ENCODE measurements at places on chromosomes 7 and 10.

- DNase-seq, result no peak
Measured at GRCh38 chr10:12971001-12971788, 30.3 kb downstream of the CCDC3 start.

GRCh38 chr7:132381742-132382472 lies 194.4 kb downstream of the PLXNA4 start:
- DNase-seq, result no peak

DNA sequence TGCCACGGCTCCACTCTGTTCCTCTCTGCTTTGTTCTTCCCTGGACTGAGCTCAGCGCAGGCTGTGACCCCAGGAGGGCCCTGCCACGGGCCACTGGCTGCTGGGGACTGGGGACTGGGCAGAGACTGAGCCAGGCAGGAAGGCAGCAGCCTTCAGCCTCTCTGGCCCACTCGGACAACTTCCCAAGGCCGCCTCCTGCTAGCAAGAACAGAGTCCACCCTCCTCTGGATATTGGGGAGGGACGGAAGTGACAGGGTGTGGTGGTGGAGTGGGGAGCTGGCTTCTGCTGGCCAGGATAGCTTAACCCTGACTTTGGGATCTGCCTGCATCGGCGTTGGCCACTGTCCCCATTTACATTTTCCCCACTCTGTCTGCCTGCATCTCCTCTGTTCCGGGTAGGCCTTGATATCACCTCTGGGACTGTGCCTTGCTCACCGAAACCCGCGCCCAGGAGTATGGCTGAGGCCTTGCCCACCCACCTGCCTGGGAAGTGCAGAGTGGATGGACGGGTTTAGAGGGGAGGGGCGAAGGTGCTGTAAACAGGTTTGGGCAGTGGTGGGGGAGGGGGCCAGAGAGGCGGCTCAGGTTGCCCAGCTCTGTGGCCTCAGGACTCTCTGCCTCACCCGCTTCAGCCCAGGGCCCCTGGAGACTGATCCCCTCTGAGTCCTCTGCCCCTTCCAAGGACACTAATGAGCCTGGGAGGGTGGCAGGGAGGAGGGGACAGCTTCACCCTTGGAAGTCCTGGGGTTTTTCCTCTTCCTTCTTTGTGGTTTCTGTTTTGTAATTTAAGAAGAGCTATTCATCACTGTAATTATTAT lies 1.2 kb downstream of the CLDN4 start:
- DNase-seq, result peak; percentile 90

DNA sequence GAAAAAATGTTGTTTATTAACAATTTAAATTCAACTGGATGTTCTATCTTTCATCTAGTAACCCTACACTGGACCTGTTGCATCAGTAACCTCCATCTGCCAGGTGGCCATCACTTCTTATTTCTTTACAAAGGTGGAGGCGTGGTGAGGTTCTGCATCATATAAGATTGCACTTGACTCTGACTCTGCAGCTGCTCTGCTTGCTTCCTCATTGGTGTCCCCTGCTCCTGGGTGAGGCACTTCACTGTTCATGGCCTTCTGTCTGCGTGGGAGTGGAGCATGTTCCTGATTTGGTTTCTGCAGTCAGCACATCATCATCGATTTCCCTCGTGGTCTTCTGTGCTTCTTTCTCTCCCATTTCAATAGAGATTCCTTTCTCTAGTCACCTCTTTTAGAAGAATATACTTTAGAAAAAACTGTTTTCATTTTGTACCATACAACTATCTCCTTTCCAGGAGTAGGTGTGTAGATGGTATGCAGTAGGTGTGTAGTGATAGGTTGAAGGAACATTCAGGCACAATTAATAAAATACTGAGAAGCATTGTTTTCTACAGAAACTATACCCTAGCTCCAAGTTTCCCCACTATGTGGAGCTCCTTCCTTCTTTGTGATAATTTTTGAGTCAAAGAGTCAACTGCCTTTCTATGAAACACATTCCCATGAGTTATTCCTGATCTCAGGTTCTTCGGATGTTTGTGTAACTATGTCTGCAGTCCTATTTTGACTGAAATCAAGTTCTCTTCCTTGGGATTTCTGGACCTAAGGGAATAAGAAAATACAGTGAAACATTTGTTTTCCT lies 231.7 kb upstream of the CNTNAP2 start:
- DNase-seq, result no peak

DNA sequence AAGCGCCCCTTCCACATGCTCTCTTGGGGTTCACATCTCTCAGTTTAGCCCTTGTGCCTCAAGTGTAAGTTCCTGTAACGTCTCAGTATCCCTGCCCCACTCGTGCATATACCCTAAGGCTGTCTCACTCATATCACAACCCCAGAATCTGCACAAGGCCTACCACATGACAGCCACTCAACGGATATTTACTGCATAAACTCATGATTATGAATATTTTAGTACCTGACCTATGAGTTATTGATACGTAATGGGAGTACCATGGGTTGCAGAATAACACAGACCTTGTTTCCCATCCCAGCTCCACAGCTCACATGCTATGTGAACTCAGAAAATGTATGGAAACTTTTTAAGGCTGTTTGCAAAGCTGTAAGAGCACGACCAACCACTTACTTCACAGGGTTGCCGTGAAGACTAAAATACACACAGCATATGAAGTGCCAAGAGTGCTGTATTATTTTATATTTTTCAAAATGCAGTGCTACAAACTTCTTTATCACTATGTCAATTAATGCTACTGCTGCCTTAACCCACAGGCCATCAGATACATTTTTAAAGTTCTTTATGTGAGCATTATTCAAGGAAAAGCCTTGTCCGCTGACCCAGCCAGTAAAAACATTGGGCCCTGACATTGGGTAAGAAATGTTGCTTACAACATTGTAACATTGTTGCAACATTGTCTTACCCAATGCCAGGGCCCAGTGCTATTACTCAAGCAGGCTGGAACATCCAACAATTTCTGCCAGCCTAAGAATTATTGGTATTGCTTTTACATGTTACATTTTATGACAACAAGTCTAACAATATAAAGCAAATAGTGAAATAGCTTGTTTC lies 97.2 kb downstream of the JAZF1 start:
- no peak for DNase-seq

GRCh38 chr10:93718937-93719725 lies 16.7 kb upstream of the FRA10AC1 start:
- DNase-seq, result no peak

DNA sequence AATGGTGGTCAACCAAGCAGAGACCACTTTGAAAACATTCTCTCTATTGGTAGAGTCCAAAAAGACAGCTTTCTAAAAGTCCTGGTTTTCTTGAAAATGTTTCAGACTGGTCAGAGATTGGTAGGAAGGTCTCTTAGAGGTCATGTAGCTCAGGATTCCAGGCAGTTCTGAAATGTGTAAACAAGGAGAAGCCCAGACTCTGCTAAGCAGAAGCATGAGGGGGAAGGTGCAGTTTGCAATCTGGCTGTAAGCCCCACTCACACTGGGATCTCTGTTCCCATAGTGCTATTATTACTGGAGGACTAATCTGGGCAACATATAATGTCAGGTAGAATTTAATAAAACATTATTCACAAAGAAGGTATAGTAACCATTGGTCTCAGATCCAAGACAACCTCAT lies 101.1 kb downstream of the MAGI2 start:
- DNase-seq, result no peak

DNA sequence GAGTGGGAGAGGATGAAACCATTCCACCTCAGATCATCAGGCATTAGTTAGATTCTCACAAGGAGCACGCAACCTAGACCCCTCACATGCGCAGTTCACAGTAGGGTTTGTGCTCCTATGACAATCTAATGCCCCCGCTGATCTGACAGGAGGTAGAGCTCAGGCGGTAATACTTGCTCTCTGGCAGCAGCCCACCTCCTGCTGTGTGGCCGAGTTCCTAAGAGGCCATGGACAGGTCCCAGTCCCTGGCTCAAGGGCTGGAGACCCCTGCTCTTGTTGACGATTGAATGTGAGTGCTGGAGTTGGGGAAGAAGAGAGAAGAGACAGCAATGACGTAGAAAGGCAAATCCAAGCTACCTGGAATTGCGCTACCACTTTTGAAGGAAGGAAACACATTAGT lies 267.2 kb downstream of the TFEC start:
- DNase-seq, result no peak

DNA sequence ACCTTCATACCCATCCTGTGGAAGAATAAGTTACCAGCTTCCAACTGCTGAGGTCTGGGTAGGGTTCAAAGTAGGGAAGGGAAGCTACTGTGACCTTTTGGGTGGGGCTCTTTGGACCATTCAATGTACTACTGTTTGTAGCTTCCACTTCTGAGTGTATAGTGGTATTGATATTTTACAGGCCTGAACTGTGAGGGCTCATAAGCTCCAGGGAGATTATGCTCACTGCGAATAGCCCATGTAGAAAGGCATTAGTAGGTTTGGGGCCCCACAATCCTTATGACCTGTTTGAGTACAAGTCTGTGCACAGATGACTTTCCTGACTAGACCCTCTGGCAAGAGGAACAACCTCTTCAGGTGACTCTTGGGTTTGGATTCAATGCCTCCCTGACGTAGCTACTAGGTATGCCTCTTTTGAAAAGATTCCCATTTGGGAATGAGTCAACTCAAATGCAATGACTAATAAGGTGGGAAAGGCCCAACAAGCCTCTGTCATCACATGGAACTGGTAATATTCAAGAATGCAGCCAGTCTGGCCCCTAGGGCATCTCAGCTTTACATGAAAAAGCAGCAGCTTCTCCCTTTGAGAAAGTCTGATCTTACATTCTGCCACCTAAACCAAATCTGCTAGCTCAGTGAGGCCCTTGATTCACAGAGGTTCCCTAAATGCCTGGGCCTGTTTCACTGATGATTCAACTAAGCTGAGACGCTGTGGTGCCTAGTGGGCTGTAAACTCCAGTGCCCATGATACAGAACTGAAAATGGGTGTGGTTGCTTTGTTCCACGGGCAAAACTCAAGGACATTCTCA lies 79.8 kb downstream of the ABI1 start:
- no peak for DNase-seq

- DNase-seq, result peak; percentile 13
Measured at GRCh38 chr7:35792472-35792871, 8.4 kb upstream of the SEPTIN7 start.

- no peak for DNase-seq
Measured at GRCh38 chr7:66638309-66639099, 9.8 kb downstream of the KCTD7 start.

- DNase-seq, result no peak
Measured at GRCh38 chr10:131676800-131677421, 223.9 kb upstream of the PPP2R2D start.

- DNase-seq, result no peak
Measured at GRCh38 chr10:110613996-110614495, 30.1 kb upstream of the RBM20 start.

DNA sequence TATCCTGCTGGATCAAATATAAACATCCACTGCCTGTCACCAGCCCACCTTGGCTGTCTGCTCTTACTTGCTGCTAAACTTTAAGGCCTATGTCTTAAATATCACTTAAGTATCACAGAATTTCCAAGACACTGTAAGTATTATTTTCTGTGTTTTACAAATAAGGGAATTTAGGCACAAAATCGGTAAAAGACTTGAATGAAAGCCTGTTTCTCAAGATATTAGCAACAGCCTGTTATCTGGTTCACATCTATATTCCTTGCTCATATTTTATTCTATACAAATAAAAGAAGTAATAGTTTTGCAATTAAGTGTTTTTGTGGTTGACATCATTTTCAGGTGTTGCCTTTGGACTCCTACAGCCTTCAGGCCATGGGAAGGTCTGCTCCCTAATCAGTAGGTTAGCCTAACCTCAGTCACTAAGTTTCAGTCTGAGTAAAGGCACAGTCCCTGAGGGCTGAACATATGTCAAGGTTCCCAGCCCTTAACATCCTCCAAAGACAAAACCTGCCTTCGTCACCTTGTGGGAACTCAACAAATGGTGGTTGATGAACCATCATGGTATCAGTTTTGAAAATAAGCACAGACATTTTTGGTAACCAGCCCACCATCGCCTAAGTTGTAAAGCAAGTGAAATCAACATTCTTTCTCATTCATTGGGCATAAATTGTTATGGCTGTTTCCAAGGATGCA lies 127.1 kb downstream of the CREB5 start:
- no peak for DNase-seq

DNA sequence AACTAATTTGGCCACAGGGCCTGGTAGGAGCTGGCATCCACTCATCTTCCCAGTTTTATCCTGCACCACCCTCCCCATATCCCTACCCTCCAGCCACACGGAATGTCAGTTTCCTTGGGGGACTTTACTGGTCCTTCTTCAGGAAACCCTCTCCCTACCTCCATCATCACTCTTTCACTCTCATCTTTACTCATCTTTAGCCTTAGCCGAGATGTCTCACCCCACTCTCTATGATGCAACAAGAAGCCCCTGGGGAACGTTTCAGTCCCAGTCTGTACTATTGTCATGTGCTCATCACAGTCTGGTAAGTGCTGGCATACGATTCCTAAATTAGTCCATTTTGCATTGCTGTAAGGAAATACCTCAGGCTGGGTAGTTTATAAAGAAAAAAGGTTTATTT lies 34.9 kb upstream of the TMEM248 start:
- DNase-seq, result no peak

- DNase-seq, result no peak
Measured at GRCh38 chr10:14560274-14560673, 214.4 kb downstream of the FAM107B start.

DNA sequence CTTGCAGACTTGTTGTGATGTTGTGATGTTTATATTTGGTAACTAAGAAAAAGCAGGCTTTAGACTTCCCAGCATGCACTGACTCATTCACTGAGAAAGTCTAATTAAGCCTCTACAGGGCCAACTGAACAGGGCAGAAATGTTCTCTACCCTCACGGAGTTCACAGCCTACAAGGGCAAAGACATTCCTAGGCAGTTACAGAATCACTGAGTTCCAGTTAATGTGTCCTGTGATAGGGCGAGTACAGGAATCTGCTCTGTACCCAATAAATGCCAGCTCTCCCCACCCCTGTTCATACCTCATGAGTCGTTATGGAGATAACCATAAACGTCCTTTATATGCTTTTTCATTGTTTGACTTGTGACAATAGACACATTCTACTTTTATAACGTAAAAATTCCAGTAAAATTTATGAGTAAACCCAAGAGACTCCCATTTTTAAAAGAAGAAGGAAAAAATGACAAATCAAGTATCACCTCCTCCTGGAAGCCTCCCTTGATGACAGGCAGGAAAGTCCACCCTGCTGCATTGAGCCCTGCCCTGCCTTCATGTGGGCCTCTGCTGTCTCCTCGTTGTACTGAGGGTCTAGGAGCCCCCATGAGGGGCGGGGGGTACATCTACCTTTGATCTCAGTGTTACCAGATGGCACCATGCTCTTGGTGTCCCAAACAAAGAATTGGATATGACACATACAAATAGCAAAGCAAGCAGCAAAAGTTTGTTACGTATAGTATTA lies 14.3 kb downstream of the MUC12 start:
- no peak for DNase-seq

DNA sequence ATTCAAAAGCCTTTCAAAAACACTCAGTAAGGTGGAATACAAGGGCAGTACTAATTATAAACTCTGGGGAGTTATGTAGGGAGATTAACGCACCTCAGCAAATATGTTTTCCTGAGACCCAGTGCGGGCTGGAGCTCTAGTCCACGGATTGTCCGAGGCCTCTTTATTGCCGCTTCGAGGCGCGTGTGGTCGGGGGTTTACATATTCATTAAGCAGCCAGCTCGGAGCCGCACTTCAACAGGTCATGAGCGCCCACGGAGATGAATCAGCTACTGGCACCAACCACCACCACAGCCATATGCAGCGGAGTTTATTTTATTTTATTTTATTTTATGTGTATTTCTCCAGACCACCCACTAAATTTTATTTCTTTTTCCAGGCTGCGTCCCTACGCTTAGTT lies 195.9 kb upstream of the ADARB2 start:
- no peak for DNase-seq

- no peak for DNase-seq
Measured at GRCh38 chr10:25061711-25062449, 45.5 kb downstream of the THNSL1 start.

GRCh38 chr10:34116681-34117271 lies 698.3 kb downstream of the PARD3 start:
- no peak for DNase-seq

Measured in NCI-H1105 treated with DMSO at 0.1 percent for 48 hours (cell line).